ENCODE measurements at places on chromosomes 12 and 14. TPM values are rescaled to one million over a fixed set of nuclear protein-coding genes. Genes with fewer than 3 reads are reported as not detected.

GRCh38 chr12:106389151-106389550 lies 31.6 kb downstream of the POLR3B start:
- no peak overlapping the region for H3K4me3 ChIP-seq
- no peak for DNase-seq
- no peaks in the 10 kb centered on the region for H3K27me3 ChIP-seq
- no peak overlapping the region for H3K27ac ChIP-seq
- H3K4me1 ChIP-seq: no peaks in the 10 kb centered on the region

NKX2-1 gene
- not detected for polyA plus RNA-seq

PPP1R12A gene
- 194 TPM for polyA plus RNA-seq

AKAP5 gene
- polyA plus RNA-seq: 0.18 TPM

DNA sequence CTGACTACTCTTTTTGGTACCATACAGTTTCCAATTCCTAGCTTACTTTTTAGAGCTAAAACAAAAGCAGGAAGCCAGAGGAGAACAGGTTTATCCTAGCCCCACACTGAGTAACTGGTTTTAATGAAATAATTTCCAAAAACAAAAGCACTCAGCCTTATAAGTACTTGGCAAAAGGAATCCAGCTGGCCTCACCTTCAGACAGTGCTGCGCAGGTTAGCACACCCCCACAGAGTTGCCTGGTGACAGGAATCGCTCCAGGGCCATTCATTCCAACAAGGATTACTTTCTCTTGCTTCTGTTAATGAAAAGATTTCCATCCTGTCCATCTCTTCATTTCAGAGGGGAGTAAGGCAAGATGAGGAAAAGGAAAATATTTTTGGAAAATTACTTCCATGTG lies 84.6 kb downstream of the SCFD1 start:
- H3K27ac ChIP-seq: peak overlapping the region; percentile 11
- H3K27me3 ChIP-seq: no peaks in the 10 kb centered on the region
- H3K4me1 ChIP-seq: no peaks in the 10 kb centered on the region
- peaks cover 21% of the 10 kb centered on the region for H3K36me3 ChIP-seq

- peaks cover 63% of the 10 kb centered on the region for H3K36me3 ChIP-seq
- no peaks in the 10 kb centered on the region for H3K4me1 ChIP-seq
- H3K4me3 ChIP-seq: no peak overlapping the region
- peak overlapping the region; percentile 6 for H3K27ac ChIP-seq
Measured at GRCh38 chr12:45406988-45407850, 191.3 kb downstream of the ANO6 start.

- no peak overlapping the region for H3K27ac ChIP-seq
- no peak overlapping the region for H3K4me3 ChIP-seq
- H3K27me3 ChIP-seq: no peaks in the 10 kb centered on the region
- H3K4me1 ChIP-seq: peaks cover 23% of the 10 kb centered on the region
Measured at GRCh38 chr12:6825398-6826124, 2.6 kb upstream of the P3H3 start.

- no peaks in the 10 kb centered on the region for H3K36me3 ChIP-seq
- no peak for DNase-seq
- H3K27me3 ChIP-seq: no peaks in the 10 kb centered on the region
- H3K4me1 ChIP-seq: no peaks in the 10 kb centered on the region
- H3K4me3 ChIP-seq: no peak overlapping the region
Measured at GRCh38 chr14:88967299-88967698, 142.8 kb downstream of the TTC8 start.

GRCh38 chr14:92039063-92039718 lies 668 bp downstream of the TRIP11 start:
- H3K4me3 ChIP-seq: peak overlapping the region; percentile 77
- H3K36me3 ChIP-seq: no peaks in the 10 kb centered on the region
- H3K27me3 ChIP-seq: no peaks in the 10 kb centered on the region
- H3K27ac ChIP-seq: peak overlapping the region; percentile 100

GRCh38 chr14:59422069-59422881 lies 42.9 kb downstream of the GPR135 start:
- H3K27ac ChIP-seq: no peak overlapping the region
- no peak for DNase-seq
- H3K36me3 ChIP-seq: no peaks in the 10 kb centered on the region
- H3K4me3 ChIP-seq: no peak overlapping the region
- H3K4me1 ChIP-seq: peaks cover 13% of the 10 kb centered on the region

GRCh38 chr12:113670742-113671141 lies 199.1 kb upstream of the LHX5 start:
- DNase-seq: no peak
- H3K27ac ChIP-seq: no peak overlapping the region
- no peak overlapping the region for H3K4me3 ChIP-seq

IL26 gene
- polyA plus RNA-seq: not detected

GALNT6 gene
- polyA plus RNA-seq: 5.2 TPM

- no peak overlapping the region for H3K4me3 ChIP-seq
- H3K27me3 ChIP-seq: peaks cover 55% of the 10 kb centered on the region
- H3K27ac ChIP-seq: no peak overlapping the region
- DNase-seq: no peak
- H3K36me3 ChIP-seq: no peaks in the 10 kb centered on the region
Measured at GRCh38 chr14:105198588-105198987, 17.5 kb upstream of the NUDT14 start.

DNA sequence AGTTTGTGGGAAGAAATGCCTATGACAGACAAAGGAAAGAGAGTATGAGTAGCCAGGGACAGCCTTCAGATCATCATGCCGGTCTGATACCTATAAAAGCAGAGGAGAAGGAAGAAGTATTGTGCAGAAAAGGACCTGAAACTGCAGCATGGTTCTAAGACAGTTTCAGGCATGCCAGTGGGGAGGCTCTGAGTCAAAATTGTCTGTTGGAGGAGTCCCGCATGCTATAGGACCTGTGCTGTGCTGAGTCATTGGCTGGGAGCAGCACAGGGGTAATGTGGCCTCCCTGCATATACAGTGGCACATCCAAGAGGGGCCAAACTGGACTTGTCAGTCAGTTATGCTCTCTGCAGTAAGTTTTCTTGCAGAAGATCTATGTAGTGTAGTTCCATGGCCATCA lies 40.7 kb downstream of the NEUROD4 start:
- DNase-seq: no peak
- no peaks in the 10 kb centered on the region for H3K4me1 ChIP-seq
- H3K27me3 ChIP-seq: no peaks in the 10 kb centered on the region
- H3K4me3 ChIP-seq: no peak overlapping the region
- no peak overlapping the region for H3K27ac ChIP-seq

DNA sequence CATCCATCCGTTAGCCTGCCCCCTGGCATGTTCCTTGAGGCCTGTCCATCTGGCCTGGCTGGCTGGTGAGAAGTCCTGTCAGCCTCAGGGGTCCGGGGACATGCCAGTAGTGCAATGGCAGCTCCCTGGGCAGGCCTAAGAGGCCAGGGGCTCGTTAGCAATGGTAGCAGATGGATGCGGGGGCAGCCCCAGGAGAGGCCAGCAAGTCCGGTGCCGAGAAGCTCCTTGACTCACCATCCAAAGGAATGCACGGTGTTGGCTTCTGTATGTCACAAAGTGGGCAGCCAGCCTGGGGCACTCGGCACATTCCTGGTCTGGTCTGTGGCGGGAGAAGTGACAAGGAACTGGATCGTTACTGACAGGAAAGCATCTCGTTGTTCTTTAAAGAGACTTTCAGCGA lies 319.9 kb downstream of the CACNA1C start:
- no peaks in the 10 kb centered on the region for H3K4me1 ChIP-seq
- H3K36me3 ChIP-seq: no peaks in the 10 kb centered on the region
- H3K4me3 ChIP-seq: no peak overlapping the region
- DNase-seq: no peak
- H3K27ac ChIP-seq: no peak overlapping the region

- no peaks in the 10 kb centered on the region for H3K27me3 ChIP-seq
- no peak for DNase-seq
- no peaks in the 10 kb centered on the region for H3K4me1 ChIP-seq
- no peaks in the 10 kb centered on the region for H3K36me3 ChIP-seq
- no peak overlapping the region for H3K27ac ChIP-seq
Measured at GRCh38 chr14:70665448-70666360, 24.0 kb downstream of the TTC9 start.

SLC2A13 gene
- 12.5 TPM for polyA plus RNA-seq

DNA sequence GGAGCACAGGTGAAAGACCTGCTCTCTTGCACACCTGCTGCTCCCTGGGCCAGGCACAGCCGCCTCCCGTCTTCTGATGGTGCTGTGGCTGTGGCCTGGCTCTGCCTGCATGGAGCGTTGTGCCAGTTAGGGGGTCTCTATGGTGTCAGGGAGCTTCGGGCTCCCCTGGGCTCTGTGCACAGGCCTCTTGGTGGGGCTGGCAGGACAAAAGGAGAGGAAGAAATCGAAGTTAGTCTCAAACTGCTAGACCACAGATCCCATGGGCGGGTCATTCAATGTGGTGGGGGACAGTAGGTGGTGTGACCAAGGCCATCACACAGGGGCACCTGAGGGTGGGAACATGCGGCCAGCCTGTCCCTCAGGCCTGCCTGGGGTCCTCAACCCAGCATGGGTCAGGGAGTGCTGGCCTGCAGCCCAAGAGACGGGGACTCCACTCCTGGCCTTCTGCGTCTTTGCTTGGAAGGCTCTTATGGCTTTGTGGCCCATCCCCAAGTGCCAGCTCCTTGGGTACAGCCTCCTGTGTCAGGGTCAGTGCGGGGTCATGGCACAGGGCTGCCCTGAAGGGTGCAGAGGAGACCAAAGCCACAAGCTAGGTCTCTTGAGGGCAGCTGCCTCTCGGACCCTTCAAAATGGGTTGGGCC lies 84.1 kb downstream of the KIF26A start:
- H3K27ac ChIP-seq: no peak overlapping the region
- no peak overlapping the region for H3K4me3 ChIP-seq
- no peak for DNase-seq

INSM2 gene
- not detected for polyA plus RNA-seq

- no peak overlapping the region for H3K27ac ChIP-seq
- H3K4me1 ChIP-seq: no peaks in the 10 kb centered on the region
- no peaks in the 10 kb centered on the region for H3K36me3 ChIP-seq
- DNase-seq: no peak
- no peak overlapping the region for H3K4me3 ChIP-seq
Measured at GRCh38 chr12:124646385-124647230, 79.2 kb upstream of the NCOR2 start.

DNA sequence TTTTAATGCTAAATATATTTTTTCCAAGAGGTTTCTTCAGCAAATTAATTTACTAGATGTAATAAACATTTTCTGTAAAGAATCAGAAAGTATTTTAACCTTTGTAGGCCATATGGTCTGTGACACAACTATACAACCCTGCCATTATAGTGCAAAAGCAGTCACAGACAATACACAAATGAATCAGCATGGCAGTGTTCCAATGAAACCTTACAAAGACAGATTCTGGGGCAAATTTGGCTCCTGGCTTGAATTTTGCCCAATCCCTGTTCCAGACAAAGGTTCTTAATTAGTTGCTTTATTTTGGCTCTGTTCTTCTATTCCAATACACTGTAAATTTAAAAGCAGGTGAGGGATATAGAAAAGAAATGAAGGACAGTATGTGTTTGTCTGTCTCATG lies 352.5 kb downstream of the C12orf50 start:
- no peaks in the 10 kb centered on the region for H3K36me3 ChIP-seq
- no peak for DNase-seq
- H3K4me3 ChIP-seq: no peak overlapping the region
- H3K27ac ChIP-seq: no peak overlapping the region
- no peaks in the 10 kb centered on the region for H3K27me3 ChIP-seq

ARMH4 gene
- 78.1 TPM for polyA plus RNA-seq

- no peaks in the 10 kb centered on the region for H3K27me3 ChIP-seq
- no peaks in the 10 kb centered on the region for H3K4me1 ChIP-seq
- no peak overlapping the region for H3K27ac ChIP-seq
- DNase-seq: peak; percentile 52
- H3K4me3 ChIP-seq: no peak overlapping the region
Measured at GRCh38 chr14:87944987-87945604, 47.9 kb downstream of the GALC start.

DNA sequence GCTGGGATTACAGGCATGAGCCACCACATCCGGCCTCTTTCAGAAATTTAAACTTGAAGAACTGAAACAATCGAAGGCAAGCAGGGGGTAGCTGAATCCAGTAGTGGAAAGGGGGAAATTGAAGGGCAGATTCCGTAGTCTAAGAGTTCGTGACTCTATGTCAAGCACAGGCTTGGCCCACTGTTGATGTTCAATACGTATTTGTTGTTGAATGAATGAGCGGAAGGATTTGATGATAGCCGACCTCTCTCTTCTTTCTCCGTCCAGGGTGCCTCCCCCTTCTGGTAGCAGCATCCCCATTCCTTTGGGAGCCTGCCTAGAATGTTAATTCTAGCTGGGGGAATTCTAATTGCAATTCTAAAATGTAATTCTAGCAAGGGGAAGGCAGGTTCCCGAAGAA lies 59.8 kb upstream of the MED13L start:
- H3K4me1 ChIP-seq: no peaks in the 10 kb centered on the region
- H3K4me3 ChIP-seq: no peak overlapping the region
- no peaks in the 10 kb centered on the region for H3K36me3 ChIP-seq
- no peak for DNase-seq
- no peak overlapping the region for H3K27ac ChIP-seq

- no peaks in the 10 kb centered on the region for H3K36me3 ChIP-seq
- no peak overlapping the region for H3K4me3 ChIP-seq
- H3K27ac ChIP-seq: no peak overlapping the region
- no peaks in the 10 kb centered on the region for H3K4me1 ChIP-seq
Measured at GRCh38 chr12:40146800-40147797, 41.2 kb upstream of the SLC2A13 start.

- peak; percentile 66 for DNase-seq
- H3K27me3 ChIP-seq: peaks cover 42% of the 10 kb centered on the region
- no peak overlapping the region for H3K27ac ChIP-seq
- no peaks in the 10 kb centered on the region for H3K36me3 ChIP-seq
Measured at GRCh38 chr12:104956870-104957718, 996 bp downstream of the SLC41A2 start.

- H3K36me3 ChIP-seq: no peaks in the 10 kb centered on the region
- no peaks in the 10 kb centered on the region for H3K4me1 ChIP-seq
- DNase-seq: no peak
- no peak overlapping the region for H3K27ac ChIP-seq
- no peaks in the 10 kb centered on the region for H3K27me3 ChIP-seq
Measured at GRCh38 chr14:44833376-44834060, 128.2 kb downstream of the KLHL28 start.

- H3K4me1 ChIP-seq: no peaks in the 10 kb centered on the region
- H3K4me3 ChIP-seq: no peak overlapping the region
- no peaks in the 10 kb centered on the region for H3K36me3 ChIP-seq
- no peak overlapping the region for H3K27ac ChIP-seq
- no peaks in the 10 kb centered on the region for H3K27me3 ChIP-seq
- DNase-seq: no peak
Measured at GRCh38 chr14:98252820-98253219, 1019.2 kb downstream of the BCL11B start.

- no peak overlapping the region for H3K4me3 ChIP-seq
- peak; percentile 73 for DNase-seq
- no peaks in the 10 kb centered on the region for H3K36me3 ChIP-seq
Measured at GRCh38 chr12:90909069-90909770, 45.8 kb downstream of the CCER1 start.

CABP1 gene
- not detected for polyA plus RNA-seq

Data from cardiac muscle cell (in vitro differentiated cells and primary cell).